Stimulated activated CD4-positive, alpha-beta T cell treated with anti-CD3 and anti-CD28 coated beads, Interleukin-1b, Interleukin-23, amount 100 ng/mL, for 4 hours (primary cell): ENCODE measurements at places on chromosomes 12 and 14.

- no peak for DNase-seq
These were observed 539 bp upstream of the HMGA2 start for GRCh38 chr12:65823513-65824375.

- DNase-seq, result no peak
These were observed 592 bp upstream of the KCNK10 start for GRCh38 chr14:88323523-88324199.

DNA sequence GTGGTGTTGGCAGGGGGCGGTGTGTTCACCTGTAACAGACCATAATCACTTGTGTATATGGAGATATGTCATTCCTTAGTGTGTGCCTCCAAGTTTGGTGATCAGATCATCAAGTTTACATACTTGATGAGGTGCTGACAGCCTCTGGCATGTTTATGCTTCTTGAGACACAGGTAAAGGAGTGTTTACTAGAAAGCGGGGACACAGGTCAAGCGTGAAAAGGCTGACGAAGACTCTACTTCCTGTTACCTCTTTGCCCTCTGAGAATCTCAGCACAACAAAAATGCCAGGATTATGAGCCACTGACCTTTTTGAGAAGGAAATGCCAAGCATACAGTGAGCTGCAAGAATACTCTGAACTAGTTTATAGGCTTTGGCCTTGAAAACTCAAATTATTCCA, 29.6 kb downstream of the PRDM4 start:
- DNase-seq, result no peak

DNA sequence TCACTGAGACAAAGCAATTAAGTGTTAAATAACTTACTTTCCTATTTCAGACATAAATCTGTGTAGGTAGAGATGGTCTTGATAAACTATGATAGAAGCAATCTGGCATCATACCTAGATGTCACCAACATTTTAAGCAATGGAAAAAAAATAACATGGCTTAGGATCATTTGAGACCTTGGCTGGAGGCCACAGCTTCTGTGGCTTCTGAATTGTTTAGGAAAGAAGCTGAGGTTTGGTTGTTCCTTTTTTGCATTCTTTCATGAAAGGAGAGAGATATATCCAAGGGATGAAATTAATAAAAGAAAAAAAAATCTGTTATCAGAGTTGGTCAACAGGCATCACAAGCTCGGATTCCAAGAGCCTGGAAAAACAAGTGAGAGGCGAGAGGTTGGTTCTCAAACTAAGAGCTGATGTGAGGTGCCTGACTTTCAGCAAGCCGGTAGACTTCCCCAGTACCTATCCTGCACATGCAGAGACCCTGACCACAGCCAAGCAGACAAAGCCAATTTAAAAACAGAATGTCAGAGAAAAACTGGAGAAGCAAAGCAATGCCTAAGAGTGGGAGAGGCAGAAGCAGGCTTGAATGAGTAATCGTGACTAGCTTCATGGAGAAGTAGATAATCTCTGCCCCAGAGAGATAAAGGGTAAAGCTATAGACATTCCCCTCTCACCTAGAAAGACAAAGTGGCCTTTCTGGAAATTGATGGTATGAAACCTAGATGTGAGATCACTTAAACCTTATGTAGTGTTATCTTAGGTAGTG, 43.4 kb upstream of the ST8SIA1 start:
- no peak for DNase-seq

DNA sequence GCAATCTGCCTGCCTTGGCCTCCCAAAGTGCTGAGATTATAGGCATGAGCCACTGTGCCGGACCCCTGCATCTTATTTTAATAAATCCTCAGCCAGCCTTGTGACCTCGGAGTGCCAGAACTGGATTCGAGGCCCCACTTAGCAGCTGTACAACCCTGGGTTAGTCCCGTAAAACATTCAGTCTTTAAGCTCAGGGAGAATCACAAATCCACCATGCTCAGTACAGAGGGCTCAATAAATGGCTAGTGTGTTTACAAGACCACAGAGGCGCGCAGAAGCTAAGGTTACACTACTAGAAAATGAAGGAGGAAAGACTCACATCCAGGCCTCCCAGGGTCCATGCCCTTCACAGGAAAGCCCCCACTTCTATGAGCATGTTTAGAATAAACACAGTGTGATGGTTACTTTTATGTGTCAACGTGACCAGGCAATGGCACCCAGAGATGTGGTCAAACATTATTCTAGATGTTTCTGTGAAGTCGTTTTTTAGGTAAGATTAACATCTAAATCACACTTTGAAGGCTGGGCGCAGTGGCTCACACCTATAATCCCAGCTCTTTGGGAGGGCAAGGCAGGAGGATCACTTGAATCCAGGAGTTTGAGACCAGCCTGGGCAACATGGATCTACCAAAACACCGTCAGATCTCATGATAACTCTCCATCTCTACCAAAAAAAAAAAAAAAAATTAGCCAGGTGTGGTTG, 55.3 kb downstream of the CLMN start:
- no peak for DNase-seq

DNA sequence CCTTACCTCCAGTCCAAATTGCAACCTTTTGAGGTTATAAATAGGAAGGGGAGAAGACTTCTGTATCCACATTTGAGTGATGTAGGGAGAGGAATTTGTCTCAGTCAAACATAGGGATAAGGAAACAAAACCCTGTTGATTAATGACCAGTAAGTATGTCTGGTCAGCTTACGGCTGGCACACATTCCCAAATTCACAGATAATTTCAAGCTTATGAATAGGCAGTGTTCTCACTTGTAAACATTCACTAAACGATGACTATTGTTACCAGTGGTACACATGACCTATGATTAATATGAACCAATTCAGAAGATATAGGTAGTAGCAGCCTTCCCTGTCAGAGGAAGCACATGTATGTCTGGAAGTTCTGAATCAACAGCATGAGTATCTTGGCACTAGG, 33.0 kb upstream of the SLC5A8 start:
- DNase-seq, result no peak

DNA sequence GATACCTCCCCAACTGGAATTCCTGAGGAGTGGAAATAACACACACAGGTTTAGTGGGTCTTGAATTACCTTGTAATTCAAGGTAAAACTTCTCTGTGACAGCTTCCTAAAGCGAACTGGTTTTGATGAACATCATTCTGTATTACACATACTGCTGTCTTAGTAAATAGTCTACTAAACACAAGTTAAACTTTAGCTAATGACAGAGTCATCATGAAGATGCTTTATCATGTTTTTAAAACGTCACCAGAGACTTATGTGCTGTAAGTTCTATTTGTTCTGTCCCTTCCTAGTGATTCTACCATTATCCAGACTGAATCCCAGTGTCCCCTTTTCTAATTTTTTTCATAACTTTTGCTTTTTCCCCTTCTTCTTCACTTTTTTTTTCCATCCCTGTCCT, 11.6 kb upstream of the GXYLT1 start:
- DNase-seq, result no peak

DNA sequence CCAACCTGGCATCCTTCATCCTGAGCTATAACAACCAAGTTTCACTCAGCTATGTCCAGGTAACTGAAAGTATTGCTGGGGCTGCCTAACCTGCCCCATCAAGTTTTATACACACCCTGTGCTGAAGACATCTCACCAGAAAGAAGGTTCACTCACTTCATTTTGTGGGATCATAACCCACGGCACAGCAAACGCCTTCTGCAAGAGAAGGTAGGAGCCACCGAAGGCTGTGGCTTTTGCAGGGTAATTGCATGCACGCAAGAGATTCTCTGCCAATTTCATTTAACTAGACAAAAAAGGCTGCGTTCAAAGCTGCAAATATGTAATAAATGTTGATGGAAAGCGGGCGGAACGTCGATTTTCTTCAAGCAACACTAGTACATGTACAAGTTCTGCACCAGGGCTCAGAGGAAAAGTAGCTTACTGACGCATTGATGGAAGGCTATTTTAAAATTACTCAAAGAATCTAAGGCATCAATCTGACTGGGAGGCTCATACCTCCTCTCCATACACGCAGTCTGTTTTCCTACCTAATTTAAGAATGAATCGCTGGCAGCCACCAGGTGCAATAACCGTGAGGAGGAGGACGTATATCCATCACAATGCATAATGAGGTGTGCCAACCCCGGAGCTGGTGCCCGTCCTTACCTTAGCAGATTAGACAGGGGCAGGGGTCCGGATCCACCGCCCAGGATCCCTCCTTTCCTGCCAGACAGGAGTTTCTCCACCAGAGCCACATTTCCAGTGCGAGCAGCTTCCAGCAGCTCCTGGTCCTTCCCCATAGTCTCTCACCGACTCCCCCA, 1.1 kb downstream of the ANKS1B start:
- DNase-seq, result no peak

DNA sequence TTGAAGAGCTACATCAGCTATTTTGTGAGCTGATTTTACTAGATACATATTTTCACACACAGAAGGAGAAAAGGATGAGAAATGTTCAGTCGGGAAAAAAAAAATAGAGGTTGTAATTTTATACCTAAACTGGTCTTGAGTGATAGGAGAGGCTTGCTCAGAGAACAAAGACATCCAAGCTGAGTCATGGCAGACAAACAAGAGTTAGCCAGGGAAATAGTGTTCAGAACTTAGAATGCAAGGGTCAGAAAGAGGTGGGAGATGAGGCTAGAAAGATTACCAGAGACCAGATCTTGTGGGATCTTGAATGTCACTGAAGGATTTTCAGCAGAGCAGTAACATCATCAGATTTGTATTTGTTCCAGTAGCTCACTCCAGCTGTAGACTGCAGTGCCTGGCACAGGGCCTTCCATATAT, 121.9 kb upstream of the ATF1 start:
- DNase-seq, result no peak

GRCh38 chr12:23472329-23472971, 477.0 kb downstream of the SOX5 start:
- DNase-seq, result no peak

GRCh38 chr14:94823556-94824341, 53.8 kb upstream of the GSC start:
- DNase-seq, result no peak
